ENCODE measurements at places on chromosomes 2 and 18. TPM values are rescaled to one million over a fixed set of nuclear protein-coding genes. Genes with fewer than 3 reads are reported as not detected.

PNPT1 gene
- 8.1 TPM for polyA plus RNA-seq

RTP5 gene
- polyA plus RNA-seq = not detected

GRCh38 chr18:80104364-80104779 lies 4.7 kb upstream of the ADNP2 start:
- DNase-seq = no peak

DNA sequence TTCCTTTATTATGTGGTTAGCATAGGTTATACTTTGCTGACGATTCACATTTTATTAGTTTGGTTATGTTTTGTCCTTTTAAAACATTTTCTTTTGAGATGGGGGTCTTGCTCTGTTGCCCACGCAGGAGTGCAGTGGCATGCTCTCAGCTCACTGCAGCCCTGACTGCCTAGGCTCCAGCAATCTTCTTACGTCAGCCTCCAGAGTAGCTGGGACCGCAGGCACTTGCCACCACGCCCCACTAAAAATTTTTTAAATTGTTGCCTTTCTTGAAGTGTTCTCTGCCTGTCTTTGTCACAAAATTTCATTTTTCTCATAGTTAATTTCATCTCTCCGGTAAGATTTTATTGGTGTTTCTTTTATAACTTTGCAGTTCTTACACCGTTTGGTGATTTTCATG lies 18.9 kb downstream of the HRH4 start:
- no peak for DNase-seq

- no peak for DNase-seq
These were observed 10.7 kb upstream of the IL1R2 start for GRCh38 chr2:101981066-101981465.

All from B cell (primary cell).